Jurkat, Clone E6-1 (cell line): ENCODE measurements at places on chromosomes 2 and 18.

DNA sequence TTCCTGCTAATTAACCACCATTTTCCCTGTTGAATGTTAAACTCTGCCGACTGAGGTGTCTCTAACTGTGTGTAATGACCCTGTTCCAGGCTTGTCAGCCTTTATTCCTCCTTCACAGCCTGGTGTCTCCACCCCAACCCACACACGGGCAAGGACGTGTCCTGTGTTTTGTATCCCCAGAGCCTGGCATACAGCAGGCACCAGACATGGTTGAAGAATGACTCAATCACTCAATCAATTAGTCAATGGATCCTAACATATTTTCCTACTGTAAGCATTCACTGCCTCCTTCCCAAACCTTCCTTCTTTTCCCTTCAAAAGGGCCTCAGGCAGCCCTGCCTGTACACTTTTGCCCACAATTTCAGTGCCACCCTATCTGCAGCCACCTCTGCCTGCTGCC lies 2.7 kb upstream of the TNS1 start:
- no peak for DNase-seq

- DNase-seq, result no peak
Observed at GRCh38 chr18:10563886-10564285, 38.1 kb downstream of the NAPG start.

- DNase-seq, result no peak
Observed at GRCh38 chr2:11795590-11795989, 49.2 kb downstream of the LPIN1 start.

GRCh38 chr18:9874728-9875127 lies 11.0 kb upstream of the TXNDC2 start:
- DNase-seq, result no peak

- DNase-seq, result no peak
Observed at GRCh38 chr2:110946902-110947301, 173.8 kb upstream of the BCL2L11 start.

DNA sequence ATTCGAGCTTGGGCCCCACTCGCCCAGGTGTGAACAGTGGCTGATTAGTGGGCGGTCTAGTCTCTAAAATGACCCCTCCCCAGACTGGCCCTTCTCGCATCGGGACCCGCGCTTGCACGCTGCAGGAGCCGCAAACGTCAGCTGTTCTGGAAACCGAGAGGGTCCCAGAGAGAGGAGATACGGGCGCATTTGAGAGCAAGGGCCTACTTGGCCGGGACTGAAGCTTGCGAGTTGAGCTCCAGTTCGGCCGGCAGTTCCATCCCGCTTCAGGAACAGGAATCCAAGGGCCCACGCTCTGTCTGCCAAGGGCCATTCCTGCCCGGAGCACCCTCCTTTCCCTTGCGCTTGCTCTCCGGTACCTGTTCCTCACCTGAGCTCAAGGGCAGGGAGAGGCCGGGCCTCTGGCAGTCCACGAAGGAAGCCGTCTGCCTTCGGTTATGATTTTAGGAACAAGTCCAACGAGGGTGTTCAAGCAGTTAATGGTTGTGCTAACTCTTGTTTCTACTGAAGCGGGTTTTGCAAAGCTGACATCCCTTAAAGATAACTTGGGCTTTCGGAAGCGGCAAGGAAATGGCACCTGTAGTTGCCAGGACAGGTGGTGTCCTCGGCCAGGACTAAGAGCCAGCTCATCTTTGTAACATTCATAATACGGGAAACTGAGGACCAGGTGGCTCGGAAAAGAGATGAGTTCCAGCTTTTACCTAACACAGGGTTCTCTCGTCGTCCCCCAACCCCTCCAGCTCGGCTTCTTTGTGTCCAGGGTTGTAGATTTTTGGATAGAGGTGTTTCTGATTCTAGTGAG lies 3.9 kb upstream of the DLX1 start:
- DNase-seq, result no peak

- DNase-seq, result no peak
Observed at GRCh38 chr18:48018851-48019250, 88.4 kb upstream of the SMAD2 start.

DNA sequence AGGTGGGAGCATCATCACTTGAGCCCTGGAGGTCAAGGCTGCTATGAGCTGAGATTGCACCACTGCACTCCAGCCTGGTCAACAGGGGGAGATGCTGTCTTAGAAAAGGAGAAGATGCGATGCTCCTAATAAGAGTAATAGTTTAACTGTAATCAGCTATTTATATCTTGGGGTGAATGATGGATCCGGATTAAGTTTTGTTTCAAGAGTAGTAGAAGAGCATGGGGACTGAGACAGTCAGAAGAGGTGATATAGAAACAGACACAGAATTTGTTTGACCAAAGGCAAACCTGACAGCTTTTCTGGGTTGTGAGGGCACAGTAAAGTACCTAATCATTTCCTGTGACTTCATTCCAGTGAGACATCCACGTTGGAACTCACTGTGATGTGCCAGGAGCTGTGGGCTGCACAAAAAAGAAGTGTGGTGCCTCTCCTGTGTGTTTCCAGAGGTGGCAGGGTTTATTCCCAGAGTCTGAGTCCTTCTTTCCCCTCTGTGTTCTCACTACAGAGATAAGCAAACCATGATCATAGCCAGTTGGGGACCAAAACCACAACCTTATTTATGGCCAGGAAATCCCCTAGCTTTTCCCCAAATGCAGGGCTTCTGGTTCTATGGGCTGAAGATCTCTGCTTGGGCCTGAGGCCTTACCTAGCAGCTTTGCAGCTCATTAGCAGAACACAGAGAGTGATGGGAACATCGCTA lies 113.7 kb downstream of the XRCC5 start:
- DNase-seq, result no peak

GRCh38 chr2:233848276-233848675 lies 6.1 kb downstream of the HJURP start:
- no peak for DNase-seq

DNA sequence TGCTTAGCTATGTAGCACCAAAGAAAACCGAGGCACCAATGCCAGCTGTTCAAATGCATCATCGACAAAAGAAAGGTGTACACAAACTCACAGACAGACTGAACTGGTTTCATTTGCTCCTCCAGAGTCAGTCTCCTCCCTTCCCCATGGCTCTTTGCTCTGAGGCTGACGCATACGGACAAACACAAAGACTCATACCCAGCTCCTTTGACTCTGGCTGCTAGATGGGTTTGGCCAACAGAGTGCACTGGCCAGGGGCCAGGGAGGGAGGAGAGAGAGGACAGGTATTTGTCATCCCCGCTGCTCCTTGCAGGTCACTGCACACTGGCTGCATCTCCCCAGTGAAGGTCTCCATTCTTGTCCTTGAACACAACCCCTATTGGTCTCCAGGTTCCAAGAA lies 40.7 kb downstream of the DNER start:
- no peak for DNase-seq

GRCh38 chr18:12768625-12769024 lies 65.8 kb downstream of the PSMG2 start:
- DNase-seq, result no peak

DNA sequence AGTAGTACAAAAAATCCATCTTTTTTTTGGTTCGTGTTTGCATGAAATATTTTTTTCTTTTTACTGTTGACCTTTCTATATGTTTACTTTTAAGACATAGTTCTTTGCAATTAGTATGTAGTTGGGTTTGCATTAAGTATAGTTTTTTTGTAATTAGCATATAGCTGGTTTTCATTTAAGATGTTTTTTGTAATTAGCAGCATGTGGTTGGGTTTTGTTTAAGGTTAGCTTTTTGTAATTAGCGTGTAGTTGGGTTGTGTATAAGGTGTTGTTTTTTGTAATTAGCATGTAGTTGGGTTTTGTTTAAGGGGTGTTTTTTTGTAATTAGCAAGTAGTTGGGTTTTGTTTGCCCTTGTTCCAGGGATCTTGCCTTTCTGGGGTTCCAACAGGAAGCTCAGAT lies 193.1 kb downstream of the LPIN1 start:
- DNase-seq, result no peak

DNA sequence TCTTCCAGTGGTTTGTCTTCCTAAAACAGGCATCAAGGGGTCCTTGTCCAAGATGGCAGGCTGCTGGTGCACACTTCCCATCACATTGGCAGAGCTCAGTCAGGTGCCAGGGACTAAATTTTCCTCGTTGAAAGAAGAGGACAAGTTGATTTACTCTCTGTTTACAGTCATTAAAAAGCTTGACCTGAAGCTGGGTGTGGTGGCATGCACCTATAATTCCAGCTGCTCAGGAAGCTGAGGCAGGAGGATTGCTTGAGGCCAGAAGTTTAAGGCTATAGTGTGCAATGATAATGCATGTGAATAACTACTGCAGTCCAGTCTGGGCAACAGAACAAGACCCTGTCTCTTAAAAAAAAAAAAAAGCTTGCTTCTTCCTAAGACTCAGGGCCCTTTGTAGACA lies 3.6 kb upstream of the PLB1 start:
- DNase-seq, result no peak

DNA sequence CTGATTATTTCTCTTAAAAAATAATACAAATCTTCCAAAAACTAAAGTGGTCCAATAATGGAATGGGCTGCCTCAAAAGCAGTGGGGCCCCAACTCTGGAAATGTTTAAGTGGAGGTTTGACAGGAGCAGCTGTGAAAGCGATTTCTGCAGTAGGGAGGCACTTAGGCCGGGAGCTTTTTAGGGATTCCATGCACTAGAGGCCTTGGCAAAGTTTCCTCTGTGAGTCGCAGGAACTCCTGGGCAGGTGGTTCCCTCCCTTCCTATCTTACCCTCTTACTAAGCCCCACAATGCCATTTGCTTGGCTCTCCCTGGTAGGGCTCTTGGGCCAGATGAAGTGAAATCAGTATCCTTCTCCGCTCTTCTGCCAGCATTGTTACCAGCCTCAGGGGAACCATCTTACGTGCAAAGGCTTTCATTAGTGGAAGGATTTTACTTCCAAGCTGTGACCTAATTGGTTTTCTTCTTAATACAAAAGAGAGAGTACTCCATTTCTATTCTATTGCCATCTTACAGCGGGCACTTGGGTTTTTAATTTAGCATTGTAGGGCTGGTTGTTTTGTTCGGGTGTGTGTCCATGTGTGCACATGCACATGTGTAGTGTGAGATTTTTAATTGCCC lies 34.3 kb upstream of the C18orf32 start:
- no peak for DNase-seq

DNA sequence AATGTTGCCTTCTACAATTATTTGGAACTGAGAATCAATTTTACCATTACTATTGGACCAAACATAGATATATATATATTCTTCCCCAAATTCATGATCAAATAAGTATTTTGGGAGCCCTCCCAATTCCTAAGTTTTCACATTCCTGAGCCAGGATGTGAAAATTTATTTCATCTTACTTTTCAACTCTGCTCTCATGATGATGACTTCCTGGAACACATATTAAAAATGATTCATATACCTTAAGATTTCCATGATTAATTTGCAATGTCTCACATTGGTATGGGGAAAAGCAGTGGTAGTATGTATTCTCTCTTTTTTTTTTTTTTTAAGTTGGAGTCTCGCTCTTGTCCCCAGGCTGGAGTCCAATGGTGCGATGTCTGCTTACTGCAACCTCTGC lies 596.1 kb upstream of the ZEB2 start:
- DNase-seq, result no peak

DNA sequence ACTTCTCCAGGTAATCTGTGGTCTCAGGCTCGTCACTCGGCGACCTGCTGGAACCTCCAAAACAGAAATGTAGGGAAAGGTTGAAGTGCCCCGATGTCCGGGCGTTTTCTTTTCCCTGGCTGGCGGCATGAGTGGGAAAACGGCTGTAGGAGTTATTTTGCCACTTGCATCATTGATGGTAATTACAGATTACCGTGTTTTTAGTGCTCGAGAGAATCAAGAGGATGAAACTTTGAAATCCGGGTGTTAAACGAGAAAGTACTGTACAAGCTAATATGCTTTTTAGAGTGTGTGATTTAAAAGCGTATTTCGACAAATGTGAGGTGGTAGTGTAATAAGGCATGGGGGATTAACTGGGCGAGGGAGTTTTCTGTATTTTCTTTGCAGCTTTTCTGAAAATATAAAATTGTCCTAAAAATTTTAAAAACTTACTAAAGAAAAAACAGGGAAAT lies 819 bp downstream of the GRHL1 start:
- no peak for DNase-seq

DNA sequence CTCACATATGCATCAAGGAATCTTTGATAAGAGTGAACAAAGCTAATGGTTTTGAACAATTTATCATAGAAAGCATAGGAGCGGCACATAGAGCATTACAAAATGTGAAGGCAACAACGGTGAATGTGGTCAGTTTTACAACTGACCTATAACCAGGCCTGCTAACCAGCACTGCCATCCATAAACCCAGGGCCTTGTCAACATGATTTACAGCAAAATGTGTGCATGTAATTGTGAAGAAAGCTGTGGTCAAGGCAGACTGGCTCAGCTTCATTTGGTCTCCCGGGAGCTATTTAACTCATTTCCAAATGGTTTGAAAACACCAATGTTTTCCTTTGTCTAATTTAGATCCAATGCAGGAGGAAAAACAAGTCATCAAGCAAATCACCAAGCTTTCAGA lies 119.8 kb downstream of the DHRS9 start:
- DNase-seq, result no peak

DNA sequence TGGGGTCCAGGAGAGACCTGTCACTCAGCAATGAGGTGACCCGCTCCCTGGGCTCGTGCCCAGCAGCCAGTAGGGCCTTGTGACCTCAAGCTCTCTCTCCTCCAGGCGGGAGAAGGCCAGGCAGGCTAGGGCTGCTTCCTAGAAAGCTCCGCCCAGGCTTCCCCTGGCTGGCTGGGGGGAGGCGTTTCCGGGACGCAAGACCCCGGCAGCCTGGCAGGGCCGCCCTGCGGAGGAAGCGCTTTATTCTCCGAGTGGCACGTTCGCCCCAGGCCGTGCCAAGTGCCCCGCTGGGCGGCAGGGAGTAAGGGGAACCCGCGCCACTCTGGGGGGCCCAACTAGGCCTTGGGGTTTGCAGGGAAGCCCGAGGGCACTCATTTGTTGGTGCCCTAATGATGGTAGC lies 21.2 kb upstream of the EPAS1 start:
- DNase-seq, result no peak

DNA sequence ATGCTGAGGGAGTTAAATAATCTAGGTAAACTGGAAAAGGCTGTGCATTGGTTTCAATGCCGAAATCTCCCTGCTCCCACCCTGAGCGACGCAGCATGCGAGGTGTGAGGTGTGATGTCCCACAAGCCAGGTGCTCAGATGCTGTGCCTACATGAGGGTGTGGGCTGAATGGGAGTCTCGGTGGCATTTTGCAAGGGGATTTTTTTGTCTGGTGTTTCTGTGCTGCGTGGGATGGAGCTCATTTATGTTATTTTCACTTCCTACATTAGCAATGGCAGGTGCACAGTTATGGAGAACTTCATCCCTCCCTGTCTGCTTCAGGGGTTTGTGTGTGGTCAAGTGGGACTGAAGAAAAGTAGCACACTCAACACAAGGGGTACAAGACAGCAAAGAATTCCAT lies 110.2 kb upstream of the CCDC68 start:
- no peak for DNase-seq

- DNase-seq, result peak; percentile 79
Observed at GRCh38 chr2:76599732-76600368, 889.1 kb upstream of the GCFC2 start.
